ENCODE measurements at places on chromosomes 4 and X.

- no peak for DNase-seq
Measured at GRCh38 chr4:119657111-119657611, 28.6 kb upstream of the PDE5A start.

DNA sequence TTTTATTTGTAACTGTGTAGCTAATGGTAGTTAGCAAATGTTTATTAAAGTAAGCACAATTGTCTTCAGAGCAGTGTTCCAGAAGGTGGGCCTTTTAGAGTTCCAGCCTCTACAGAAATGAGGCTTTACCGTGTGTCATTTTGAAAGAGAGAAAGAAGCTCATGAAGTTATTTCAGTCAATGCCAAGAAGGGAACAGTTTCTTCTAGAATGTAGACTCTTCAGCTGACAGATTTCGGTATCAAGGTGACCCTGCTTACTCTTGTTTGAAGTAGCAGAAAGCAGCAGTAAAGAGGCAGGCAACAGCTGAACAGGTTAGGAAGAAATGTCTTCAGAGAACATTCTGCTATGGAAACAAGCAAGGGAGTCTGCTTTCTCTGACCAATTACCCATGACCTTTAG, 93.6 kb downstream of the TASL start:
- no peak for DNase-seq

- no peak for DNase-seq
Measured at GRCh38 chr4:8523766-8524165, 56.4 kb upstream of the GPR78 start.

DNA sequence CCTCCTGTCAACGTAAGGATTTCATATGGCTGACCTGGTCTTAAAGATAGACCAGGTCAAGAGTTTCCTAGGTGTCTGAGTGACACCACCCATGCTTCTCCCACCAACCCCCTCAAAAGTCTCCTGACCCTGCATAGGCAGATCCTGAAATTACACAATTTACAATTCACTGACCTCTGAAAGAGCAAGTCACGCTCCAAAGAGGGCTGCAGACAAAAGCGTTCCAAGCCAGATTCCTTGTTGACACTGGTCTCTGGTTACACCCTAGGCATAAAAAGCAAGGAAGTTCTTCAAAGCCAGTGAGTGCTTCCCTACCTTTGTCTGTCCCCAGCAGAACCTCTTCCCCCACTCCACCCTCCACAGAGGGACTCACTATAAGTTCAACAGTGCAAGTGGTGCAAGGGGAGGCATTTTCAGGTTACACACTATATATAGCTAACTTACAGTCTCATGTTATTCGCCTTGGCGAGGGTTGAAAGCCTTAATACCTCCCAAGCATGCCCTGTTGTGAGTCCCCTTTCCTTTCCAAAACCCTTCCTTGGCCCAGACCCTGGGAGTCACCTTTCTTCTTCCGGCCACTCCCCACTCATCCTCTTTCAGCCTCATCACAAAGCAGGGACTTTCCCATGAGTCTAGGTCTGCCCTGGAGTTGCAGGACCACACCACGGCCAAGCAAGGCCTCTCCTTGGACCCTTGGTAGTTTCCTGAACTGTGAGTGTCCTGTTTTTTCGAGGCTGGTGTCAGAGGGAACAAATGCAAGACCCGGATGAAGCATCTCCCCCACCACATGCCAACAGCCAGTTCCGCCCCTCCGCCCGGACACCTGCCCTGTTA, 58.0 kb upstream of the KLF3 start:
- no peak for DNase-seq

DNA sequence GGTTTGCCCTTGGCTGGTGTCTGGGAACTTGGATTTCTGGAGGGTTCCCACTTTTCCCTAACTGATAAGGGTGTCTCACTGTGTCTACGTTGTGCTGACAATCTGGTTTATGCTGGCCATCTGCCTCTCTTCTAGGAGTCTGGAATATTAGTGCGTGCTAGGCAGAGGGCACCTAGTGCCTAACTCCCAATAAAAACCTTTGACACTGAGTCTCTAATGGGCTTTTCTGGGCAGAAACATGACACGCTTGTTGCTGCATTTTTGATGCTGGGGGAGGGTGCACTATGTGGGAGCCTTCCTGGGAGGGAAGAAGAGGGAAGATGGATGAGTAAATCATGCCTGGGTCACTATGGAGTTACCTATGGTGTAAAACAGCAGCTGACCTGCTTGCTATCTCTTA, 16.3 kb upstream of the ZNF41 start:
- no peak for DNase-seq

DNA sequence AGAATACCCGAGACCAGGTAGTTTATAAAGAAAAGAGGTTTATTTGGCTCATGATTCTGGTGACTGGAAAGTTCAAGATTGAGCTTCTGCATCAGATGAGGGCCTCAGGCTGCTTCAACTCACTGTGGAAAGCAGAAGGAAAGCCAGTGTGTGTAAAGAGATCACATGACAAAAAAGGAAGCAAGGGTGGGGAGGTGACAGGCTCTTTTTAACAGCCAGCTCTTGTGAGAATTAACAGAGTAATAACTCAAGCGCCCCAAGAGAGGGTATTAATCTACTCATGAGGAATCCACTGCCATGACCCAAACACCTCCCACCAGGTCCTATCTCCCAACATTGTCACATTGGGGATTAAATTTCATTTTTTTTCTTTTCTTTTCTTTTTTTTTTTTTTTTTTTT, 6.3 kb upstream of the YIPF6 start:
- DNase-seq, result no peak

GRCh38 chr4:186167605-186168004, 23.8 kb upstream of the CYP4V2 start:
- DNase-seq, result no peak

GRCh38 chr4:38308728-38309311, 348.6 kb downstream of the PTTG2 start:
- DNase-seq, result no peak

DNA sequence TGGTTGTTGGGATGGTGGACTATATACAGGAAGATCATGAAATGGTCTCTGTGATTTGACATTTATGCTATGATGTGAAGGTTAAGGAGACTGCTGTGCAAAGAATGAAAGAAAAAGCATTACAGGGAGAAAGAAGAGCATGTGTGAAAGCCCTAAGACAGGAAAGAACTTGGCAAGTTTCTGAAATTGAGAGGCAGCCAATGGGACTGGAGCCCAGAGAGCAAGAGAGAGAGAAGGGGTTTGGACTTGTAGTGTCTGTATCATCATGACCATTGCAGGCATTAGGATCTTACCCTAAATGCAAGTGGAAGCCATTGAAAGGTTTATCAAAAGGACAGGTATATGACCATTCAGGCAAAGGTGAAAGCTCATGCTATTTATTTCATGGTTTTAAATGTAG, 147.1 kb downstream of the NAA11 start:
- DNase-seq, result no peak

DNA sequence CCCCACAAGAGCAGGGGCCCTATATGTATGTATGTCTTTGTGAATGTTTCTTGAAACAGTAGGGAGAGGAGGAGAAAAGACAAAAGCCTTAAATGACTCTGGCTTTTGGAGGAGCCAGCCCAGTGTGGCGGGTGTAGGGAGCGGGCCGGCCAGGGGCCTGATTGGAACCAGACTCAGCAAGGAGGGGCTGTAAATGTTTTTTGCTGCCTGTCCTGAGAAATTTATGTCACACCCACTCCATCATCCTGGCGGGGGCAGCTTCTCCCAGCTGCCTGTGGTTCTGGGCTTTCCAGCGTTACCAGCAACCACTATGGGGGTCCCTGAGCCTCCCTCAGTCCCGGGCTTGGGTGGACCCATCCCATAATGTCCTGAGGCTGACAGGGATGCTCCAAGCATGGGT, 130.8 kb downstream of the PJA1 start:
- no peak for DNase-seq

GRCh38 chr4:113733685-113734084, 27.9 kb downstream of the CAMK2D start:
- DNase-seq, result no peak

GRCh38 chr4:14254252-14254651, 626.7 kb upstream of the BOD1L1 start:
- peak; percentile 35 for DNase-seq

DNA sequence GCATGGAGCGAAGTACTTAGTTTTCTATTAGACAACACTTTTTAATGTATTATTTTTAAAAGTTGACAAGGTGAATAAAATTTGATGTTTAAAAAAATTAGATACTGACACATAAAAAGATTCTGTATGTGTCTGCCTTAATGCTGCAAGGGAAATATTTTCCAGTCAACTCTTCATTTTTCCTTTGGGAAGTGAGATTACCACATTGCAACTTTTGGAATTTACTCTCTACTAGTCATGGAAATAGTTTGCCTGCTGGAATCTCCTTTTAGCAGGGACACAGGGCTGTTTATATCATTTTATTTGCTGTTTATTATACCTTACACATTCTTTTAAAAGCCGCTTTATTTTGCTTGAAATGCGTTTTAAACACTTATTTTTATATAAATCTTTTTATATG, 135.1 kb downstream of the MID1 start:
- no peak for DNase-seq

GRCh38 chr4:121651597-121651996, 45.2 kb downstream of the ANXA5 start:
- DNase-seq, result no peak

GRCh38 chr4:90442619-90443018, 315.4 kb downstream of the CCSER1 start:
- DNase-seq, result no peak

DNA sequence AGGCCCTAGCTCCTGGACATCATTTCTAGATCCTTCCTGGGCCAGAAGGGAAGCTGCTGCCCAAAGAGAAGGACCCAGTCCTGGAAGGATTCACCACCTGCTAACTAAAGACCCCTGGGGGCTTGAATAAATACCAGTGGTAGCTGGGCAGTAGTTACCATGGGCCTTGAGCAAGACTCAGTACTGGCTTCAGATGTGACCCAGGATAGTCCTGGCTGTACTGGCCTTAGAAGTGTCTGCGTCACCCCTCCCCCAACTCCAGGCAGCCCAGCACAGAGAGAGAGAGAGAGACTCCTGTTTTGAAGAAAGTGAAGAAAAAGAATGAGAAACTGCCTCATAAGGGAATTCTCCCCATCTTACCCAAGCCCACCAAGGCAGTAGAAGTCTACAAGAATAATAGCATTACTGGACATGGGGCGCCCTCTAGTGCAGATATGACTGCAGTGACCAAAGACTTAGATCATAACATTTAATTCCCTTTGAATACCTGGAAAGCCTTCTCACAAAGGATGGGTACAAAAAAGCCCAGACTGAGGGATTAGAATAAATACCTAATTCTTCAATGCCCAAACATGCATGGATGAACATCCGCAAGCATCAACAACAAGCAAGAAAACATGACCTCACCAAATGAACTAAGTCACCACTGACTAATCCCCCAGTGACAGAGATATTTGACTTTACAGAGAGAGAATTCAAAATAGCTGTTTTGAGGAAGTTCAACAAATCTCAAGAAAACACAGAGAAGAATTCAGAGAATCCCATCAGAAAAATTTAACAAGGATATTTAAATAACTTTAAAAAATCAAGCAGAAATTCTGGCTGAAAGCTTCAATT, 171.8 kb downstream of the HNRNPD start:
- peak; percentile 17 for DNase-seq

DNA sequence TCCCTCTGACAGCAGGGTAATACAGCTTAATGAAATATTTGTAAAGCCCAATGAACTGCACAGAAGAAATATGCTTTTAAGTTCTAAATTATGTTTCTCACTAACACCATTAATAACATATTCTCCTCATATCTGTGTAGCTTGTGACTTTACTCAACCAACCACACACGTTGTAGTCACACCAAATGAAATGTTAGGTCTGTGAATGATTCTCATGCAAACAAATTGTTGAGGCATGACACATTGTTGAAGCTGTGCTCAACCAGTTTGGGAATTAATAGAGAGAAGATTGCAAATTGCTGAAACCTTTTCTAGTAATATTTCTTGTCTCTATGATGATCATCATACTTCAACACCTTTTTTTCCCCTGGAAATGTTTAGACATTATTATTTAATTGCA, 645.9 kb downstream of the PCDH7 start:
- DNase-seq, result no peak

GRCh38 chrX:100830547-100830946, 10.4 kb downstream of the CSTF2 start:
- DNase-seq, result no peak

- no peak for DNase-seq
Measured at GRCh38 chr4:76206222-76206942, 7.2 kb downstream of the SCARB2 start.

DNA sequence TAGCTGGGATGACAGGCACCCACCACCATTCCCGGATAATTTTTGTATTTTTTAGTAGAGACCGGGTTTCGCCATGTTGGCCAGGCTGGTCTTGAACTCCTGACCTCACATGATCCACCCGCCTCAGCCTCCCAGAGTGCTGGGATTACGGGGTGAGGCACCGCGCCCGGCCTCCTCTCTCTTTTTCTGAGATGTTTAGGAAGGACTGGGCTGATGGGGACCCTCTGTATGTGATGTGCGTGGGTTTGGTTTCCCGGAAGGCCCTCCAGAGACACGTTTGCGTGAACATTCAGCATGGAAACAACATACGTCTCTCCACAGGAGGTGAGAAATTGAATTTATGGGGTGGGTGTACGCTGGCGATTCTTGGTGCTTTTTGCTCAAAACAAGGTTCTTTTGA, 18.6 kb downstream of the SHOX start:
- DNase-seq, result no peak

DNA sequence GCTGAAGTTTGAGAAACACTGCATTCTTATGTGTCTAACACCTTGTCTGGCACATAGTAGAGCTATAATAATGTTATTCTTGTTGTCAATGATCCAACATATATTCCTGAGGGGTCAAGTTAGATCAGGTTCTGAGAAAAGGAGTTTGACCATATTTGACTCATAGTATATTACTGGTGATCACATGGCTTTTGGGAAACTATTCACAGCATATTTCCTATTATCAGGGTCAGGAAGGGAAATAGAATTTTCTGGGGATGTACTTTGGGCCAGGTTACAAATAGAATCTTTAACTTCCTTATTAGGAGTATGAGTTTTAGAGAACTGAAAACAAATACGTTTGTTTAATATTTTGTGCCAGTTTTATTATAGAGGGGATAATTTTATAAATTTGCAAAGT, 11.6 kb downstream of the IL15 start:
- DNase-seq, result no peak

DNA sequence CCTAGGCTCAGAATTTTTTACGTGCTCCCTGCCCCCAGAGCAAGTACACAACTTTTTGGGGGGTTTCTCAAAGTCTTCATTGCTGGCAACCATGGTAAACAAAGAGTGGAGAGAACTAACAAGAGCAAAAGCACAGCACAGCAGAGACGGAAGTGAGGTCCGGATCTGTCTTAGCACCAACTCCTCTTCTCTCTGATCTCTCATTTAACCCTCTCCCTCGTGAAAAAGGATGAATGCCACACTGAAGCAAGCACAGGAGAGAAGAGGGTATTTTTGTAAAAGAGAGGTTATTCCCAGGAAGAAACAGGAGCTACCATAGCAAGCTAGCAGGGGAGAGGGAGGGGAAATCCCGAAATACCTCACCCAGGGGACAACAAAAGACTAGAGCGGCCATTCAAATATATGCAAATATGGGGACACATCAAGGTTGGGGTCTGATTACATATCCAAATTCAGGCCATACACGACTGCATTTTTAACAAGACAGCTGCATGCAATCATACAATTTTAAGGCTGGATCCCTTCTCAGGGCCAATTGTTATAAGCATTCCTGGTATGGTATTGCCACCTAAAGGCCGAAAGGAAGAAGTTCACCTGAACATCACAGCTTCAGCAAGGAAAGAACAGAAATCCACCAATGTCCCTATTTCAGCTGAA, 46.6 kb downstream of the CD40LG start:
- DNase-seq, result no peak
